ENCODE measurements at places on chromosomes 3 and 15.

GRCh38 chr3:136353461-136353860 lies 103.3 kb downstream of the PCCB start:
- DNase-seq = no peak

DNA sequence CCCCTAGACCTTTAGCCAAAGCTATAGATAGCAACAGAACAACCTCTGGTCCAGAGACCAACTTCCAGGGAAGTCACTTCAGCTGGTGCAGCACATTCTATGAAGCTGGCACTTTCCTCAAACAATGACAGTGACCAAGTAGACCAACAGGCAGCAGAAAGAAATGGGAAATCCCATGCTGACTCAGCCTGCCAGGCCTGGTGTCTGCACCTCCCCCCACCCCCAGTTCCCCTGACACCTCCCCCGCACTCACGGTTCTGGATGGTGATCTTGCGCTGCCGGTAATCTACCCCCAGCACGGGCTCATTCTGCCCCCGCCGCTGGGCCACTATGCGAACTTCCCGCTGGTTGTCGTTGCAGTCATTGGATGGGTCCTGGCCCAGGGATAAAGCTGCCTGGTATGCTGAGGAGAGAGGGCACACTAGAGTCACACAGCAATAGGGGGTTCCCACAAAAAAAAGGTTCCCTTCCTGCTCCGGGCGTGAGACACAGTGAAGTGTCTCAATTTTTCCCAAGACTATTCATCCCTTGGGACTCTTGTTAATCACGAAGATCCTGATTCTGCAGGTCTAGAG lies 17.0 kb downstream of the ILDR1 start:
- no peak for DNase-seq

DNA sequence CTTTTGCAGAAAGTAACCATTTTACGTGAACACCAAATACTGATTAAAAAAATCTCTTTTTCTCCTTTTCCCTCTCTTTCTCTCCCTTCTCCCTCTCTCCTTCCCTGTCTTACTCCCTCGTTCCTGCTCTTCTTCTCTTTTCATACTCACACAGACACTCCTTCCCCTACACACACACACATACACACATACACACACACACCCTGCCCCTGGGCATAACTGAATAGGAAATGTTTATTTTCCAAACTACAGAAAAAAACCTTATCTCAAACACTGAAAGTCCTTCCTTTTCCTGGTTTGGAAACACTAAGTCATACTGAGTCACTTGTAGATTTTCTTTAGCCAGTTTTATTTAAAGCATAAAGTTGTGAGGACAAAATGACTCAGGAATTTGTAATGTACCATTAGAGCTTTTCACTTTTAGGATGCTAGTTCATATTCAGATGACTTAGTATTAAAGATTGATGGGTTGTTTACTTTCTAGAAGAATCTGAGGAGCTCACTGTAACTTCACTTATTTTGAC lies 62.4 kb downstream of the MBNL1 start:
- no peak for DNase-seq

- no peak for DNase-seq
Measured at GRCh38 chr3:194328053-194328657, 23.0 kb downstream of the CPN2 start.

- no peak for DNase-seq
Measured at GRCh38 chr3:188298585-188298984, 144.6 kb downstream of the LPP start.

GRCh38 chr3:131072099-131072559 lies 45.5 kb downstream of the NEK11 start:
- DNase-seq = no peak

- DNase-seq = no peak
Measured at GRCh38 chr15:41416128-41416741, 660 bp upstream of the RTF1 start.

DNA sequence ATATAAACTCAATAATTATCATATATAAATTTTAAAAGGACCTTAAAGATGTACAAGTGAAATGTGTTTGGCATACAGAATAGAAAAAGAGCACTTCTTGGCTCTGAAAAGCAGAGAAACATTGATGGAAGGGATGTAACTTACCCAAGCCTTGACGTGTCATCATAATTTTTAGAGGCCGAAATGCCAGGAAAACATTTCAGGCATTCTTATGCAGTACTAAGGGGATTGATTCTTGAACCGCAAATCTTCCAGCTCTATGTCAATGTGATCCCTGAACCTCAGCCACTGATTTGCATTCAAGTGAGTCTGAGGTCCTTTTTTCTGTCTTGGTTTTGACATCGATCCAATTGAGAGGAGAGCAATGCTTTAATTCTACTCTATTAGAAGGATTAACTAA lies 97.8 kb downstream of the CLDN1 start:
- no peak for DNase-seq

DNA sequence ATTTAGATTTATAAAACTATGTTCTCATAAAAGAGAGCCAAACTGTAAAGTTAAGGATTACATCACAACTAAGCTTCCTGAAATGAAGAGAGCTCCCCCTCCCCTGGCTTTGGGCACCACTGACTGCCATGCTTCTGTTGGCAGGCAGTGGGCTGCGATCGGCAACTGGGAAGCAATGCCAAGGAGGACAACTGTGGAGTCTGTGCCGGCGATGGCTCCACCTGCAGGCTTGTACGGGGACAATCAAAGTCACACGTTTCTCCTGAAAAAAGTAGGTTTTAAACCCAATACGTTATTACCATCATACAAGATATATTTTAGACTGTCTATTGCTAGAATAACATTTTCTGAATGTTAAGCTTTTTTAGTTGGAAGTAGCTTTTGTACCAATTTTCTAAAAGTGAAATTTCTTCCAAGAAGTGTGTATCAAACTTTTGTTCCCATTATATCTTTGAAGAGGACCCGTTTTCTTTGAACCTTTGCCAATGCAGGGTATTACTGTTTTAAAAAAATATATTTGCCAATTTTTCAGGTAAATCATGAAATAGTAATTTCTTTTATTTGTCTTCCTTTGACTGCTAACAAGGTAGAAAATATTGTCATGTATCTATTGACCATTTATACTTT lies 184.1 kb downstream of the ADAMTSL3 start:
- no peak for DNase-seq

DNA sequence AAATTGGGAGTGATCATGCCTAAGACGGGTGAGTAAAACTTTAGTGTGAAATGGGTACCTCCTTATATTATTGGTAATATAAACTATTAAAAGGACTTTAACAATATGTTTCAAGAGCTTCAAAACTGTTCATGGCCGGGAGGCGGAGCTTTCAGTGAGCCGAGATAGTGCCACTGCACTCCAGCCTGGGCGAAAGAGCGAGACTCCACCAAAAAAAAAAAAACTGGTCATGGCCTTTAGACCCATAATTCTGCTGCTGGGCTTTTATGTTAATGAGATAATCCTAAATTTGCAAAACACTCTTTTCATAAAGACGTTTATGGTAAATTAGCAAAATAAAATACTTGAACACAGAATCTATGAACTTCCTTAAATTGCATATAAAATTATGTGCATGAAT lies 22.8 kb downstream of the TRPC1 start:
- no peak for DNase-seq

DNA sequence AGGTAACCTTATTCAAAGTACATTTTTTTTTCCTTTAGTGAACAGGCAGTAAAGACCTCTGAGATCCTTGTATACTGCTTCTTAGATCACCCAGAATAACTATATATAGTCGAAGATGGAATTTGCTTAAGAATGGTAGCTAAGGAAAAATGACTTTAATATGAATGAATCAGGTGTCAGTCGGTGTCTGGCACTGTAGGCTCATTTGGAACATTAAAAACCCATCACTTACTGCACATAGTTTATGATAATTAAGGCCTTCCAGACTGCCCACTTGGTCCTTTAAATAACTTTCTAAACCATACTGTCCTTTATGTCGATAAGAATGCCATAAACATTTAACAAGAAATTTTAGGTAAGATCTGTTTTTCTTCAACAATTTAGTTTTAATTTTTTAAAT lies 981.8 kb downstream of the ROBO2 start:
- no peak for DNase-seq

- peak; percentile 8 for DNase-seq
Measured at GRCh38 chr3:127440384-127440783, 150.1 kb downstream of the TPRA1 start.

GRCh38 chr3:105343991-105344390 lies 22.7 kb upstream of the ALCAM start:
- no peak for DNase-seq

- DNase-seq = peak; percentile 76
Measured at GRCh38 chr3:66483006-66483405, 17.8 kb downstream of the LRIG1 start.

DNA sequence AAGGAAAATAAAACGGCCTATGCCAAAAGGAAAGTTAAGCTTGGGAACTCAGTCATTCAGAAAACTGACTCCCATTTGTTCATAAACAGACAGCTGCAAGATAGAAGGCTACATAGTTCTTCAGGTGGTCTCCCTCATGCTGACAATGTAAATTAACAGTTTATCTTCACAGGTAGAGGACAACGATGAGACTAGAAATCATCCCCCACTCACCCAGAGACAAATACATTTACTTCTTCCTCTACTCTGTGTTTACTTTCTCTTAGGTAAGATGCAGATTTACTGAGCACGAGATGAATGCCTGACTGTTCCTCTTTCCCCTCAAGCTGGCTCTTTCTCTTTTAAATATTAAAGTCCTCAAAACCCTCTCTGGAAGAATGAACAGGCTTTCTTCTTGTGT lies 117.6 kb upstream of the UBP1 start:
- DNase-seq = no peak

- peak; percentile 87 for DNase-seq
Measured at GRCh38 chr3:122794779-122795673, at the start of gene SLC49A4. Gene SLC49A4 (plus strand): TSS chr3:122795069. CDS start chr3:122795193, 124 bp downstream.

- no peak for DNase-seq
Measured at GRCh38 chr3:125043599-125044151, 12.1 kb downstream of the HEG1 start.

- DNase-seq = no peak
Measured at GRCh38 chr15:65285291-65286068, 1.2 kb downstream of the PARP16 start.

DNA sequence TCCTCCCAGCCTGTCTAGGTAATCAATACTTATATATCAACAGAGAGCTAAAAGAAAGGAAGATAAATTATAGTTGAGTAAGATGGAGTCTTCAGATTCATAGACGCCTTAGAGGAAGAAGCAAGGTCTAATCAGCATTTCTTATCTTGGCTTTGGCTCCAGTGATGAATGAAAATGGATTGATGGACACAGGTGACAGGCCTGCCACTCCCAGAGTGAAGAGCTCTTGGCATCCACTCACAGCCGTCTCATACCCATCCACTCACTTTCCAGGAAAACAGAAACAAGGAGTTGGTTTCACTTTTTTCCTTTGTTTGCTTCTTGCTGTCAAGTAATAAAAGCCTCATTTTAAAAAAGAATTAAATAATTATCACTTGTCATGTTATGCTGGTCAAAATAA lies 168.2 kb downstream of the MFSD1 start:
- no peak for DNase-seq

DNA sequence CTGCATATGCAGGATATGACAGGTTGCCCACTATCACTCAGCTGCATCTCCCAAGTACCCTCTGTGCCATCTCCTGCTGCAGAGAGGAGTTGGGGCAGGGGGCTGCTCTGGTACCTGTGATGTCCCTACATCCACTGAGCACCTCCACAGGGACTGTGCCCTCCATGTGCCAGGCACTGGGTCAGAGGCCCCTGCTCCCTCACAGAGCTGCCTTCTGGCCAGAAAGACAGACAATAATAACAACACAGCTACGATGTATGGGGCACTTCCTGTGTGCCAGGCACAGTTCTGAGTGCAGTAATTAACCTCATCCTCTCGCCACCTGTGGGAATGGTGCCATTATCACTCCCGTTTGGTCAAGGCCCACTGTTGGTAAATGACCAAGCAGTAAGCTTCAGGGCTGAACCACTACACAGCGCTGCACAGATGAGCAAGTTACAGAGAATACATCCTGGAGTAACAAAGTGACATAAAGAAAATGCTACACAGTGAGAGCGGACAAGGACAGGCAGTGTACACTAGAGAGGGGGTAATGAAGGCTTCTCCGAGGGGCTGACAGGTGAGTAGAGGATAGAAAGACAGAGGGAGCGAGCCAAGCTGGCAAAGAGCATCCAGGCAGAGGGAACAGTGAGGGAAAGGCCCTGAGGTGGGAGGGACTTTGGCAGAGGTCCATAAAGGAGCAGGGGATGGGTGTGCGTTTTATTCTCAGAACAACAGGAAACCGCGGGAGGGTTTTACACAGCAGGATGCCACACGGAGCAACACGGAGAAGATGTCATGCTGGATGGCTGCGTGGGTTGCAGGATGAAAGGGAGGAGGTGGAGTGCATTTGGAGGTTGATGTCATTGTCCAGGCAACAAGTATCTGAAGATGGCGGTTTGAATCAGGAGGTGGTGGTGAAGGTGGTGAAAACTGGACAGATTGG lies 13.6 kb downstream of the WNT7A start:
- no peak for DNase-seq

GRCh38 chr3:24174614-24175013 lies 229.5 kb downstream of the NR1D2 start:
- no peak for DNase-seq
